ENCODE measurements at places on chromosomes 4 and X.
A peak's percentile ranks its signal among the peaks of the same experiment; 100 is the strongest.

- DNase-seq: no peak
Measured at GRCh38 chrX:153522259-153522658, 4.8 kb downstream of the ATP2B3 start.

DNA sequence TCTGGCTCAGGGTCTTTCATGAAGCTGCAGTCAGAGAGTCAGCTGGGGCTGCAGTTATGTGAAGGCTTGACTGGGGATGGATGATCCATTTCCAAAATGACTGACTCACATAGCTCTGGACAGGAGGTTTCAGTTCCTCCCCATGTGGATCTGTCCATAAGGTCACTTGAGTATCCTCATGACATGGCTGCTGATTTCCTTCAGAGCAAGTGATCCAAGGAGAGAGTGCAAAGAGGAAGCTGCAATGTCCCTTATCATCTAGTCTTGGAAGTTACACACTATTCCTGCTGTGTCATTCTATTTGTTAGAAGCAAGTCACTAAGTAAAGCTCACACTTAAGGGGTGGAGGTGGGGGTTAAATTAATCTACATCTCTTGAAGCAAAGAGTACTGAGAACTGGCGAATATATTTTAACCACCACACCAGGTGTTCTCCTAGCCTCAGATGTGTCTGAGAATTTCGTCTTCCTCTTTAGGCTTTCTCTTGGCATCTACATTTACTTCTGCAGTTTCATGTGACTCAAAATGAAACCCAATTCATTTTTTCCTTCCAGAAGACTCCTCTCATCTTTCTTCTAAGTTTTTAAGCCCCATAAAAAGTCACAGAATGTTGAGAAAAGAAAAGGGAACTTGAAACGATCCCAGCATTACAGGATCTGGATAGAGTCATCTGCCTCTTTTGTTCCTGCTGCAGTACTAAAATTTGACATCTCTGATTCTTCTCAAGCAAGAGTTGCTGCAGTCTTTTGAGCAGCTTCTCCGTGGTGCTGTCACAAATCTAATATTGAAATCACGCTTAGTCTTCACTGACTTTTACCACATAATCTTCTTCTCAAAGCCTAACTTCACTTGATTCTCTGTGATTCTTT lies 3.8 kb upstream of the GRPR start:
- no peak for DNase-seq

DNA sequence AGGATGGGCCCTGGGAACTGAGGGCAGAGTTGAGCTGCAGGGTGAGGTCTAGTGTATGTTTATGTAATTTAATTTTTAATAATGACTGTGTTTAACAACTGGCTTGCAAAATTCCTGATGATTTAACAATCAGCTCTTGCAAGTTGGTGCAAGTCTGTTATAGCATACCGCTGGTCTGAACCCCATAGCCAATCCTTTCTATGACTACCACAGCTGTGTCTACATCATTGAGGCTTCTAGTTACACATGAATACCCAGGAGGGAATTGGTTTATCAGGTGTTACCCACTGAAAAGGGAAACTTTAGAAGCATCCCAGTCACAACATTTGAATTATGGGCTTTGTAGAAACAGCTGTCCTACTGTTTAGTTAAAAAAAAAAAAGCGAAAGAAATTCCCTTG lies 38.3 kb downstream of the SUPT20HL1 start:
- DNase-seq: no peak

GRCh38 chr4:112142182-112142581 lies 3.1 kb upstream of the FAM241A start:
- DNase-seq: no peak

- DNase-seq: no peak
Measured at GRCh38 chr4:41865981-41866798, 69.0 kb upstream of the TMEM33 start.

- DNase-seq: no peak
Measured at GRCh38 chr4:41933997-41934503, 1.2 kb upstream of the TMEM33 start.

DNA sequence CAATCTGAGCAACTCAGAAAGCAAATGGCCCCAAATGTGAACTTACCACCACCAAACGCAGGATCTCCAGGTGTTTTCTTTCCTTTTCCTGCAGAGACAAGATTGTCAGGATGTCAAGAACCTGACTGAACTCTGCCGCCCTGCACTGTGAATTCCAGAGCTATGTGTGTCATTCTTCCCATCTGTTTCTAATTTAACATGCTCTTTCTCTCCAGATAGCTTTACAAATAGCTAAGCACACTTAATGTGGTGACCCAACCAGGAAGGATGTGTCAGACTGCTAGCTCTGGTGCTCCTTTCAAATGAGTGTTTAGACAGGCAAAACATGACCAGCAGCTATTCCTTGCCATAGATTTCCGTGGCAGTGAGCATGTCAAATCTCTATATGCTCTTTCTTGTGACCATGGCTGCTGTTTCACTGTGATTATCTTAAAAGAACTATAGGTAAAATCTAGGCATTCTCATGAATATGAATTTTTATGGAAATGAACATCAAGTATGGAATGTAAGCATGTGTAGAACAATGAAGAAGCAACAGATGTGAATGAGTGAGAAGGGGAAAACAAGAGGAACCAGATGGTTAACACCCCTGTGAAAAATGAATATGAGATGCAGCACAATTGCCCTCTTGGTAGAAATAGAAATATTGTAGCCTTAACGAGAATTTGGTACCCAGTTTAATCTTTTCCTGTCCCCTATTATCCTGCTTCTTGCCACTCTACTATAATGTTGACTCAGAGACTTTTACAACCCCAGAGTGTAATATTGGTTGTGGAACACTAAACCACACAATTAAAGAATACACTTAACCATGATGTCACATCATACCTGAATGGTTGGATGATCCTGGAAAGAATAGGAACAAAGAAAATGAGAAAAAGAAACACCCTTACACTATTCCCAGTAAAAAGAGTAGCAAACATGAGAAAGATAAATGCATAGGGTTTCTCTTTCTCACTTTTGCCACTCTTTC lies 247.8 kb upstream of the DKK2 start:
- no peak for DNase-seq

DNA sequence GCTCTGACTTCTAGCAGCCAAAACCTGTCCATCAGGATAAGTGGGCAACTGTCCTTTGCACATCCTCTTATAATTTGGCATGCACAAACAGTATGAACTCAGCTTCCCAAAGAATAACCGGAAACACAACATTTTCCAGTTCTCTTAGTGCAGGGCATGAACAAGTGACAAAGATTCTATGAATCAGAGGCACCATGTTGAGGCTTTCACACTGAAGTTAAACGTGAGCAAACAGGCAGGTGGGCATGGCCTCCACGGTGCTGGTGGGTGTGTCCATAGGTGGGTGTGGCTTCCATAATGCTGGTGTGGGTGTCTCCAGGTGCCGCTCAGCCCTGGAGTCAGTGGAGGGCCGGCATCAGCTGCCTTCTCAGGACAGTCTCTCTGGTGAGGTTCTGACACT lies 196.5 kb downstream of the SMIM20 start:
- DNase-seq: no peak

DNA sequence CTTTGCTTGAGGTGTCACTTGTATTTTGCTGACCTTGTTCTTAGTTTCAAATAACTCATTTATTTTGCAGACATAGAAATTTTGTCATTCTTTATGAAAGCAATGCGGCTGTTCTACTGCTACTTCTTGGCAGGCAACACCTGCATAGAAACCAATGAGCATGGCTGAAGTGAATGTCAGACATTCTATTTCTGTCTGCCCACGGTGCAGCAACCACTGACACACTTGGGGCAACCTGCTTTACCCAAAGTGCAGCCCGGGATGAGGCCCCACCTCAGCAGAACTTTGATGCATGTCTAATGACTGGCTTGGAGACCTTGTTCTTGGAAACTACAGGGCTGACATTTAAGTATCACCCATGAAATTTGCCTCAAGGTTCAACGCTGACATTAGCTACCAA lies 93.6 kb downstream of the RBM47 start:
- no peak for DNase-seq

GRCh38 chr4:185865901-185866328 lies 53.9 kb upstream of the SORBS2 start:
- DNase-seq: no peak

DNA sequence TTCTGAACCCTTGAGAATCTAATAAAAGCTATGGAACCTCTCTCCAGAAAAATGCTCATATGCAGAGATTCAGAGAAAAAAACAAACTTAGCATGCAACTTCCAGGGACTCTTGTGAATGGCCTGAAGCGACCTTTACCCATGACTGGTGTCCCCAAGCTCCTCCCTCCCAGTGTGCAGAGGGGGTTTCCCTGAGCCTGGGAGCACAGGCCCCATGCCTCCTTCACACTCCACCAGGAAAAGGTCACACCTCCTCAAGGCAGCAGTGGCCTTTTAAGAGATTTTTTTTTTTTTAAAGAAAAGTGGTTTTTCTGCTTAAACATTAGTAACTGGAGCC lies 13.3 kb upstream of the UBA6 start:
- DNase-seq: peak; percentile 13

- no peak for DNase-seq
Measured at GRCh38 chr4:30719454-30720020, 632 bp upstream of the PCDH7 start.

DNA sequence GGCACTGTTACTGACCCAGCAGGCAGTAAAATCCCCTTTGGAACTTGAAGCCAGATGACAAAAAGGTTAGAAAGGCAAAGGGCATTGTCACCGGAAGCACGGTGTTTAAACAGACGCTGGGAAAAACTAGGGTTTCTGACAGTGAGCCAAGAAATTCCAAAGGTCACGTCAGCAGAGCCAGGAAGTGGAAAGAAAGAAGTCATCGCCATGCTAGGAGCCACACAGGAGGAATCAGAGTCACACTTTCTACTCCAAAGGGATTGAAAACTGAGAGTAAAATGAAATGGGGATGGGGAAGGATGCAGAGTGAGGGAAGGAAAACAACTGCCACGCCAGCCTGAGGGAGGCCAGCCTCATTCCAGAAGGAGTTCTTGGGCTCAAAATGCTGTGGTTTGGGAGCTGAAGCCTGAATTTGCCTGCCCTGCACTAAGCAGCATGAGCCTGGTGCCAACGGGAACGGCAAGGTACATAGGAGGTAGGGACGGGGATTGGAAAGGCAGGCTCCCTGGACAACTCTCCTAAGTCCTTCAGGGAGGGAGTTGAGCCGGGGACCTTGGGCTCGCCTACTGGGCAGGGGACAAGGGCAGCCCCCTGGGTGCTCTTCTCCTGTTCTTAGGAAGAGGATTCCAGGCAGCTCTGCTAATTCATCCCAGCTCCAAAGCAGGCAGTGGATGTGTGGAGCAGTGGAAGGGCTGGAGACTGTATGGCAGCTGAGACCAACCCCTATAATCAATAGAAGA lies 66.8 kb downstream of the SOWAHB start:
- no peak for DNase-seq

DNA sequence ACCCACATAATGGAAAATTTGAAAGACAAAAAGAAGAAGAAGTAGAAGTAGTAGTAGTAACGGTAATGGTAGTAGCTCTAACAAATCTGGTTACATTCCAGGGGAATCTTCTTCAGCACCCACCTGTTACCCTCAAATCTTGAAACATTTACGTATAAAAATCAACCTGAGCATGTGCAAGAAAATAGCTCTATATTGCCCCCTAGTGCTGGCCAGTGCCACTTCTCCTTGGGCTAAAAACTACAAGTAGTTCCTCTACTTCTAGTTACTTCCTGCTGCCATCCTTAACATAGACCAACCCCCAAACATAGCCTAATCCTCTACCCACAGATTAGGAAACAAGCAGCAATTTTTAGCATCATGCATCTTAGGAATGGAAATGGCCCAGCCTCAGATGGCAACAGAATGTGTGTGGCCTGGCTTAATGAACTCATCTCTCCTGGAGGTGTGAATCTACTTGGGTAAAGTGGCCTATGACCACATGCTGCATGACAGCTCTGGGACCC lies 3.1 kb downstream of the PDGFC start:
- DNase-seq: no peak

- DNase-seq: no peak
Measured at GRCh38 chr4:162164906-162165510, 1.2 kb upstream of the FSTL5 start.

DNA sequence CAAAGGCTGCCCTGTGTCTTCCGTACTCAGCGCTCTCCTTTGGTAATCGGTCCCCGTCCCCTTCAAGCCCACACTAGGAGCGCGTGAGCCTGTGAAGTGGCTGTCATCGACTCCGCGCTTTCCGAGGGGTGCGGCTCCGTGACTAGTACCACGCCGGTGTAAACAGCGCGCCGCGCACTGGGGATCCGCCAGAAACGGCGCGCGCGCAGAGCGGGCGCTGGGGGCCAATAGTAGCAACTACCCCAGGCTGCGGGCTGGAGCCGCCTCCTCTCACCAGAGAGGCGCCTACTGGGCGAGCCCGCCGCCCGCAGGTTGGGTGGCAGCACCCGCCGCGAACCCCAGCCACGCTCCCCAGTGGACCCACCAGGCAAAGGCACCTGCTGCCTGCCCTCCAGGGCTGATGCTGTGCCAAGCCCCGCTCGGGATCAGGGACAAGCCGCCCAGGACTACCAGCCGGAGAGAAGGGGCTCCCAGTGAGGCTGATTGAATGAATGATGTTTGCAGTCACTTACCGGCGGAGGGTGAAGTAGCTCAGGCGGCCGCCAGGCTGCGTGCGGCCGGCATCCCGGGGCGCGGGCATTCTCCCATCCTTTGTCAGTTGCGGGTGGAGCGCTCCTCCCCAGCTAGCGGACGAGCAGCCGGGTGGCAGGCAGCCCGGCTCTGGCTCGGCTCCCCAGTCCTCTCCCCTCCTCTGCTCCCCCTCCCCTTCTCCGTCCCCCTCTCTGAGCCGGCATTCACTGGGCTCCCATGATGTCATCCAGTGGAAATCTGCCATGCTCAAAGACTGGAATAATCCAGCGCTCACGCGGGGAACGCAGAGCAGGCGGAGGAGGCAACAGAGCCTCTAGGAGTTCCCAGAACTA lies 370.3 kb upstream of the SMIM31 start:
- no peak for DNase-seq

GRCh38 chr4:41957634-41958033 lies 22.4 kb downstream of the TMEM33 start:
- DNase-seq: peak; percentile 64

DNA sequence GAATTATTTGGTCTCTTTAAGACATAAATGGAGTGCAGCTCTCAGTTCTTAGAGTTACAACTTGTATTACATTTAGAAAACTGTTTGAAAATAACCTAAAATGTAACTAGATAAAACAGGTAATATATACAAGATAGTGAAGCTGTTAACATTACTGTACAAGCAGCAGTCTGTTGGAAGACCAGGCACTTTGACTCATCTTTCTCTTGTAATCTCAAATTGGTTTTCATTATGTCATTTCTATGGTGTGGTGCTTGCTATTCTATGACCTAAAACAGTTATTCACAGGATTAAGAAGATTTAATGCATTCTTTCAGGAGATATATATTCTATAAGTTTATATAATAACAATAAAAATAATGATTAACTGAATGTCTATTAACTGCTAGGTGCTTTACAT lies 282.5 kb upstream of the PITX2 start:
- no peak for DNase-seq

Data from CD8-positive, alpha-beta T cell (primary cell).